Thoracic aorta (tissue), 2 donors: ENCODE measurements at places on chromosomes 3 and 15. TPM values are rescaled to one million over a fixed set of nuclear protein-coding genes. Genes with fewer than 3 reads are reported as not detected.

The LSAMP gene
- total RNA-seq: 1.9 TPM

The GPR156 gene
- total RNA-seq: 0.35 TPM

The TRANK1 gene
- total RNA-seq: 31.6 TPM

The ARHGAP31 gene
- 33.6 TPM for total RNA-seq

The XCR1 gene
- total RNA-seq: not detected

- no peaks in the 10 kb centered on the region for H3K36me3 ChIP-seq
- no peaks in the 10 kb centered on the region for H3K4me1 ChIP-seq
- no peak for DNase-seq
- H3K4me3 ChIP-seq: no peak overlapping the region
These were observed 2.8 kb downstream of the BTLA start for GRCh38 chr3:112496366-112497067.

GRCh38 chr3:96755519-96755918 is 58.9 kb upstream of the EPHA6 start:
- H3K27me3 ChIP-seq: no peaks in the 10 kb centered on the region
- H3K27ac ChIP-seq: no peak overlapping the region
- no peak overlapping the region for H3K4me3 ChIP-seq
- no peaks in the 10 kb centered on the region for H3K36me3 ChIP-seq
- no peak for DNase-seq

DNA sequence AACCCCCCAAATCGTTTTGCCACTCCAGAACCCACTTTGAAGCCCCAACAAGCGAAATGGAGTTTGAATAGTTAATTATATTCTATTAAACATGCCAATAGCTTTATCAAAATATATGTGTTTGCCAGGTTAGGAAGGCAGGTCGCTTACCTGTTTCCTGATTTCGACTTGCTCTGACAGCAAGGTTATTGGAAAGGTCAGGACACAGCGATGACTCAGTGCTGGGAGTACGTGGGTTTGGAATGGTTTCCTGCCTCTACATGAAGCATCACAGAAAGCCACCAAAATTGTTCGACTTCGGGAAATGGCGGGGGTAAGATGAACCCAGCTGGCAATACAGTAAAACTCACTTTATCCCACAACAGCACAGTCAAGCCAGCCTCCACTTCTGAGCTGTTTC is 135.6 kb upstream of the ABI3BP start:
- DNase-seq: no peak
- H3K27me3 ChIP-seq: no peaks in the 10 kb centered on the region
- H3K36me3 ChIP-seq: no peaks in the 10 kb centered on the region
- peaks cover 4% of the 10 kb centered on the region for H3K4me1 ChIP-seq

- peaks cover 13% of the 10 kb centered on the region for H3K4me1 ChIP-seq
- no peaks in the 10 kb centered on the region for H3K36me3 ChIP-seq
- DNase-seq: no peak
- H3K27ac ChIP-seq: no peak overlapping the region
These were observed 78.5 kb upstream of the NTRK3 start for GRCh38 chr15:88335074-88335473.

DNA sequence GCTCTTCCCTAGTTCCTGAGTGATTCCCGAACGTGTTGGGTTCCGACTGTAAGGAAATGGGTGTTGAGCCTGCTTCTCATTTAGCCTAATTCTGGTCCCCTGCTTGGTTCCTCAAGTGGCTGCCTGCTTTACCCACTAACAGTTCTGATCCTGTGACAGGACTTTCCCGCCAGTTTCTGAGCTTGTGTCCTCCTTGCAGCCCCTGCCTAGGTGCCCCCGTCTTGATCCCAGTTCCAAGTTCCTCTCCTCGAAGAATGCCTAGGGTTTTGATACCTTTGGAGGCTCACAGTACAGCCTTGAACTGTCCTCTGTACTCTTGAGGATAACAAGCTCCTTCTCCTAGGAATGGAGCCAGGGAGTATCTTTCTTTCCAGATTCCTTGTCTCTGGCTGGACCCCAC is 12.0 kb upstream of the RASGRF1 start:
- no peak for DNase-seq
- H3K27me3 ChIP-seq: no peaks in the 10 kb centered on the region
- H3K27ac ChIP-seq: no peak overlapping the region
- no peaks in the 10 kb centered on the region for H3K36me3 ChIP-seq

GRCh38 chr3:158483701-158484235 is 87.2 kb upstream of the MLF1 start:
- no peak for DNase-seq
- no peak overlapping the region for H3K4me3 ChIP-seq
- no peak overlapping the region for H3K27ac ChIP-seq
- no peaks in the 10 kb centered on the region for H3K27me3 ChIP-seq
- H3K4me1 ChIP-seq: no peaks in the 10 kb centered on the region

DNA sequence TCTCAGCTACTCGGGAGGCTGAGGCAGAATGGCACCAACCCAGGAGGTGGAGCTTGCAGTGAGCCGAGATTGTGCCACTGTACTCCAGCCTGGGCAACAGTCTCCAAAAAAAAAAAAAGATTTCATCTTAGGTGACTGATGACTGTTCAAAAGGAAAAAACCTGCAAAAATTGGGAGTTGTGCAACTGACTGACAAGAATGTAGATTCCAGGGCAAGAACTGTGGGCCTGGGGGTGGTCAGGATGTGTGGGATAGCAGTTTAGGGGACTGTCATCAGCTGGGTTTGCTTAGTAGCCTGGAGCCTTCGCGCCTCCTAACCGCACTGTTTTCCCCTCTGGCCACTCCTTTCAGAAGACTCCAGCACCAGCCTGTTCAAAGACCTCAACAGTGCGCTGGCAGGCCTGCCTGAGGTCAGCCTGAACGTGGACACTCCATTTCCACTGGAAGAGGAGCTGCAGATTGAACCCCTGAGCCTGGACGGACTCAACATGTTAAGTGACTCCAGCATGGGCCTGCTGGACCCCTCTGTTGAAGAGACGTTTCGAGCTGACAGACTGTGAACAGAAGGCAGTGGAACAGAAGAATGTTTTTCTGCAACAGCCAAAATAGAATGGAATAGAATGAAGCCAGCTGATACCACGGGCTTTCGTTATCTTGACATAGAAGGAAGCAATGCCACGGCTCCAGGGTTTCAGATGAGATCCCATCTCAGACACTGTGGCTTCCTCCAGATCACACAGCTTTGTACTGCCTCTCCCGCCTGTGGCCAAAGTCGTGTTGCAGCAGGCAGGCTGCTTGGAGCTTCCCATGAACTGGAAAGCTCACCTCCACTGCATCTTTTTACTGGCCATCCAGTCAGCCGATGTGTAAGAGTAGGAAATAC is 75.3 kb upstream of the BLM start:
- H3K4me3 ChIP-seq: no peak overlapping the region
- H3K4me1 ChIP-seq: no peaks in the 10 kb centered on the region
- H3K27me3 ChIP-seq: no peaks in the 10 kb centered on the region
- no peak overlapping the region for H3K27ac ChIP-seq

- H3K27me3 ChIP-seq: peaks cover 7% of the 10 kb centered on the region
- no peaks in the 10 kb centered on the region for H3K36me3 ChIP-seq
- no peak for DNase-seq
- peaks cover 25% of the 10 kb centered on the region for H3K4me1 ChIP-seq
- no peak overlapping the region for H3K27ac ChIP-seq
- peak overlapping the region; percentile 94 for H3K4me3 ChIP-seq
These were observed 172 bp downstream of the ITPKA start for GRCh38 chr15:41493902-41494189.

GRCh38 chr3:7682822-7683229 is 818.8 kb upstream of the LMCD1 start:
- DNase-seq: no peak
- peaks cover 13% of the 10 kb centered on the region for H3K4me1 ChIP-seq
- H3K27ac ChIP-seq: no peak overlapping the region
- H3K36me3 ChIP-seq: no peaks in the 10 kb centered on the region
- peak overlapping the region; percentile 5 for H3K4me3 ChIP-seq

- peaks cover 52% of the 10 kb centered on the region for H3K4me1 ChIP-seq
- no peaks in the 10 kb centered on the region for H3K27me3 ChIP-seq
- H3K36me3 ChIP-seq: no peaks in the 10 kb centered on the region
- no peak for DNase-seq
These were observed 1.9 kb downstream of the CD200 start for GRCh38 chr3:112334691-112335433.

- no peaks in the 10 kb centered on the region for H3K36me3 ChIP-seq
- no peak for DNase-seq
- H3K27ac ChIP-seq: no peak overlapping the region
- no peaks in the 10 kb centered on the region for H3K27me3 ChIP-seq
- no peak overlapping the region for H3K4me3 ChIP-seq
- H3K4me1 ChIP-seq: no peaks in the 10 kb centered on the region
These were observed 15.5 kb downstream of the PLA2G4D start for GRCh38 chr15:42078903-42079302.

GRCh38 chr3:61768284-61769037 is 207.1 kb downstream of the PTPRG start:
- no peaks in the 10 kb centered on the region for H3K36me3 ChIP-seq
- H3K27me3 ChIP-seq: no peaks in the 10 kb centered on the region
- no peak overlapping the region for H3K4me3 ChIP-seq
- no peak for DNase-seq
- H3K4me1 ChIP-seq: peaks cover 11% of the 10 kb centered on the region

GRCh38 chr3:99544786-99545281 is 93.6 kb upstream of the COL8A1 start:
- no peak for DNase-seq
- no peaks in the 10 kb centered on the region for H3K27me3 ChIP-seq
- peaks cover 6% of the 10 kb centered on the region for H3K4me1 ChIP-seq
- H3K4me3 ChIP-seq: no peak overlapping the region

DNA sequence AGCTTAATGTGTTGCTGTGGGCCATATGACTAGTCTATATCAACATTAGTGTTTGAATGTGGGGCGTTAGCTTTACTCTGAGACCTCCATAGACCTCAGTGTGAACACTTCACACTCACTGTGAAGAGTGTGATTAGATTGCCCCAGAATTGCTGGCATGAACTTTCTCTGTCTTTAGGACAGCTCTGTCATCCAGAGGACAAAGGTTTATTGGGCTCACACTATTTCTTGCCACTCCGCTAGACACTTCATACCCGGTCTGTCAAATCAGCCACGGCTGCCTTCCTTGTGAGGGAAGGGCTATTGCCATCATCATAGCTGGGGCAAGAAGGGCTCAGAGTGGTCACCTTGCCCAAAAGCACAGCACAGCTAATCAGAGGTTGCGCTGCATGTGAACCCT is 316.8 kb upstream of the NR2E3 start:
- no peaks in the 10 kb centered on the region for H3K36me3 ChIP-seq
- H3K27me3 ChIP-seq: no peaks in the 10 kb centered on the region
- DNase-seq: no peak
- H3K4me3 ChIP-seq: no peak overlapping the region
- H3K4me1 ChIP-seq: peaks cover 11% of the 10 kb centered on the region

- H3K27me3 ChIP-seq: no peaks in the 10 kb centered on the region
- H3K27ac ChIP-seq: no peak overlapping the region
- no peaks in the 10 kb centered on the region for H3K4me1 ChIP-seq
These were observed 20.1 kb downstream of the KBTBD8 start for GRCh38 chr3:67018105-67018788.

GRCh38 chr15:41011055-41011815 is 58.0 kb downstream of the CHAC1 start:
- no peaks in the 10 kb centered on the region for H3K36me3 ChIP-seq
- no peak for DNase-seq
- peaks cover 22% of the 10 kb centered on the region for H3K4me1 ChIP-seq
- H3K4me3 ChIP-seq: no peak overlapping the region

- no peak for DNase-seq
- H3K4me1 ChIP-seq: no peaks in the 10 kb centered on the region
- H3K27ac ChIP-seq: no peak overlapping the region
- H3K36me3 ChIP-seq: no peaks in the 10 kb centered on the region
These were observed 12.5 kb downstream of the LIPH start for GRCh38 chr3:185539934-185540333.

- no peak overlapping the region for H3K4me3 ChIP-seq
- H3K27ac ChIP-seq: no peak overlapping the region
- H3K36me3 ChIP-seq: peaks cover 40% of the 10 kb centered on the region
- no peaks in the 10 kb centered on the region for H3K27me3 ChIP-seq
These were observed 43.9 kb downstream of the PTPN23 start for GRCh38 chr3:47424434-47425382.

- no peak overlapping the region for H3K4me3 ChIP-seq
- no peak overlapping the region for H3K27ac ChIP-seq
- no peaks in the 10 kb centered on the region for H3K27me3 ChIP-seq
- no peaks in the 10 kb centered on the region for H3K36me3 ChIP-seq
- DNase-seq: no peak
- no peaks in the 10 kb centered on the region for H3K4me1 ChIP-seq
These were observed 41.2 kb downstream of the SLC6A11 start for GRCh38 chr3:10857235-10857634.

DNA sequence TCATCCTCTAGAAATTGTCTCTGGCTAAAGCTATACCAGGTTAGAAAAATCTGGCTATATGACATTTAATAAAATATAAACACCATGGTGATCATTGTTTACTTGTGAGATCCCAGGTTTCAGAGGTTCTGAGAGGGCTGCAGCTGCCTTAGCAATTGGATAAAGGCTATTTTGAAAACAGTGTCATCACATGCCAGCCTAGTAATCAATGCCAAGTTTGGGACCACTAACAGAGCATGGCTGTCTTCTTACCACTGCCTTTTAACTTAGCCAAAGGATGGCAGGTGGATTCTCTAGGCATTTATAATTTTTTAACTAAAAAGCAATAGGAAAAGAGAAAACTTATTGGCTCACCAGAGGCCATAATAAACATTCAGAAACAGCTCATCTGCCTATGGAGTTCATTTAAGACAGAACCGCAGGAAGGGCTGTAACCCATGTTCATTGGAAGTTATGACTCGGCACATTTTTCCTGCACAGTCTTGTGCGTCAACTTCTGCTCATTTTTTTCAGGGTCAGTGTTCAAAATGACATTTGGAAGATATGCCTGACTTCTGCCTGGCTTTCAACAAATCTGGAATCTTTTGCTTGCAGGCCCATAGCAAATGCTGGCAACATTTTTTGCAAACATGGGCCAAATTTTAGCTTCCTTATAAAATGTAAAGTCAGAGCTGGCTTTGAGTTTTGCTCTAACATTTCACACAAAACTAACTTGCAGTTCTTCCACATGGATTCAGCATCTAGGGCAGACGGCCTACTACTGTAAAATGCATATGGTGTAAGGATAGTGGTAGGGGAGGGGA is 476.0 kb upstream of the TBL1XR1 start:
- DNase-seq: no peak
- H3K27ac ChIP-seq: no peak overlapping the region
- H3K4me3 ChIP-seq: no peak overlapping the region
- H3K4me1 ChIP-seq: peaks cover 10% of the 10 kb centered on the region
- H3K36me3 ChIP-seq: no peaks in the 10 kb centered on the region
